Inflammatory macrophage (primary cell): ENCODE measurements at places on chromosomes 4 and X.

DNA sequence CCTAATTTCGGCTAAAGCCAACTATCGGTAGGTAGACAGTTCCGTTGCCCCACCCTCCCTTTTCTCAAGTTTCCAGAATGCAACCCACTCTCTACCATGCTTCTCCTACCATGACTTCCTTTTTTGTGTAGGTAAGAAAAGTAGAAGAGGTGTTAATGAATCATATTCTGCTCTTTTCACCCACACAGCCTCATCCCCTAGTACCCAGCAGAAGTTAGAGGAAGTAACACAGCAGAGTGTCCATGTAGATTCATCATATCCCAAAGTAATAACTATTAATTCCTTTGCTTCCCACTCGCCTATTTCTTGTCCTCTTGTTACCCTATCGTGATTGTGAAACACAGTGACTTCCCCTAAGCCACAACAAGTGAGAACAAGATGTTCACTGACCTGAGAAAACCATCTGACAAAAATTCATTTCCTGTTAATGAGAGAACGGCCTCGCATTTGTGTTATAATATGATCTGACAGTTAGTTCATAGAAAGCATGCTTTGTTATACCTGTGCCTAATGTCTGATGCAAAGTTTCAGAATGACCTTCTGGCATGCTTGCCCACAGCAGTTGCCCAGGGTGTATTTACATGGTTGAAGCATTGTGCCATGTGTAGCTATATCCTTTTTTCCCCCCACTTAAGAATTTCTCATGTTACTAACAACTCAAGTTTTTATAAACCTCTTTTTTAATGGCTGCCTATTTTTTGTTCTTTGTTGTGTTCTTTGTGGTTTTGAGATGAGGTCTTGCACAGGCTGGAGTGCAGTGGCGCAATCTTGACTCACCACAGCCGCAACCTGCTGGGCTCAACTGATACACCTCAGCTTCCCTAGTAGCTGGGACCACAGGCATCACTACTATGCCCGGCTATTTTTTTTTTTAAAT lies 185.6 kb downstream of the RAP1GDS1 start:
- DNase-seq = peak; percentile 70

DNA sequence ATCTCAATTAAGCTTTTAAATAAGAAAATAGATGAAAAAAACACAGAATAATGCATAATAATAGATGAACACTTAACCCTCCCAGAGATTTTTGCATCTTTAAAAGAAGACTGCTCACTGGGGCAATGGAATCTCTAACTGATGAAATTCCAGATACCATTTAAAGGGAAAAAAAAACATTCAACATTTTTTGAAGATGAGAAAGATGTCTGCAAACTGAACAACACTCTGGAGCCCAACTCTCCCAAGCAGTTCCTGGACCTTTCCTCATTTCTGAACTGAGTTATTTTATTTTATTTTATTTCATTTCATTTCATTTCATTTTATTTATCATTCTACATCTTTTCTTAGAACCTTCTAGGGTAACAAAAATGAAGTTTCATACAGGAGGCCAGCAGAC lies 90.7 kb downstream of the CORIN start:
- no peak for DNase-seq

- no peak for DNase-seq
Observed at GRCh38 chrX:153353416-153353815, 19.5 kb downstream of the ZNF275 start.

DNA sequence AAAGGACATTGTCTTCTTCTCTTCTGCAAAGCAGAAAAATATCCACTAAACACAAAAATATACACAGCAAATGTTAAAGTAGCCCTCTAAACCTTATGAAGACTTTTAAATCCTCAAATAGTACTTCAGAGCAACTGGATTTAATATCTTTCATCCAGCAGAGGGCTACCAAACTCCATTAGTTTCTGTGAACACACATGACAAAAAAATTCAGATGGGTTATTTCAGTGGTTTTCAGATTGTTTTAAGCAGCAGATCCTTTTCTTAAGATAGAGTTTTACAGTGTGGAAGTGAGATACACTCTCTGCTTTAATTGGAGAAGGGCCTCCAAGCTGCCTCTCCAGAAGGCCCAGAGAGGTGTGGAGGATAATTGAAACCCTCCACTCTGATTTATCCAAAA lies 56.7 kb downstream of the ANK2 start:
- no peak for DNase-seq

- no peak for DNase-seq
Observed at GRCh38 chrX:135191838-135192237, 20.6 kb upstream of the CT55 start.

- no peak for DNase-seq
Observed at GRCh38 chrX:9948406-9948805, 18.8 kb upstream of the CLDN34 start.

GRCh38 chrX:103687073-103687695 lies 685 bp upstream of the MORF4L2 start:
- DNase-seq = peak; percentile 75

GRCh38 chr4:48380583-48381167 lies 39.3 kb downstream of the SLAIN2 start:
- DNase-seq = peak; percentile 31

DNA sequence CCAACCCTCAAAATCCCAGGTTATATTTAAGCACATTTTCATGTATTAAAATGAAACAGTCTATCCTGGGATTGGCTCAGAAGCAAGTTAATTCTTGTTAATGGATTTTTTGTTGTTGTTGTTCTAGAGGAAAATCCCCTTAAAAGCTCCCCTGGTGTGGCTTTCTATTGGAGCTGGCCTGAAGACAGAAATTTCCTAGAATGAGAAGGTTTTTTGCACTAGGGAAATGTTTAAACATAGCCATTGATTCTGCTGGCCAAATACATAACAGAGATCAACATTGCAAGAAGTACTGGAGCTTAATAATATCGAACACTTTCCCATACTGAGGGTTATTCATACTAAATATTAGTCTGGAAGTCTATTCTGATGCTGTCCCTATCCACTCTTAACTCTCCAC lies 148.8 kb upstream of the PCDH18 start:
- DNase-seq = no peak
